ENCODE measurements at places on chromosomes 2 and 18.

- DNase-seq = no peak
Observed at GRCh38 chr2:239337122-239337876, 63.5 kb downstream of the HDAC4 start.

- DNase-seq = no peak
Observed at GRCh38 chr18:48192542-48192941, 216.6 kb downstream of the ZBTB7C start.

DNA sequence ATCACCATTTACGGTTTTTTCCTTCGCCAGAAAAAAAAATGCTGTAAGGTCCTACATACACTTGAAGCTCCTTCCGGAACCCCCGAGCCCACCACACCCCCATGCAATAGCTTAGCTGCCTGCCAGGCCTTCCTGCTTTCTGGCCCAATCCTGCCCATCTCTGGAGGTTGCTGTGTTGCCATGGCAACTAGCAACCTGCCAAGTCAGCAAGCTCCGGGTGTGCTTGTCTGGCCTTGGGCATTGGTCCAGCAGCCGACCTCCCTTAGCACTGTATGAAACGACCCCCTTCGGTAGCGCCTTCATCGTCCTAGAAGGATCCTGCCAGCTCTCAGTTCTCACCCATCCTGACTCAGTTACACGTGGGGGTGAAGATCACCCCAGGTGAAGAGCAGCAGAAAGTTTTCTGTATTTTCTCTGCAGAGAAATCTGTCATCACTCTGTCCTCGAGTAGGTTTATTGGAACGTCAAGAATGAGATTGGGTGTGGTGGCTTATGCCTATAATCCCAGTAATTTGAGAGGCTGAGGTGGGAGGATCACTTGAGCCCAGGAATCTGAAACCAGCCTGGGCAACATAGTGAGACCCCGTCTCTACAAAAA is 47.4 kb upstream of the MTCL1 start:
- DNase-seq = no peak

- DNase-seq = no peak
Observed at GRCh38 chr18:45602926-45603325, 12.3 kb upstream of the SLC14A2 start.

DNA sequence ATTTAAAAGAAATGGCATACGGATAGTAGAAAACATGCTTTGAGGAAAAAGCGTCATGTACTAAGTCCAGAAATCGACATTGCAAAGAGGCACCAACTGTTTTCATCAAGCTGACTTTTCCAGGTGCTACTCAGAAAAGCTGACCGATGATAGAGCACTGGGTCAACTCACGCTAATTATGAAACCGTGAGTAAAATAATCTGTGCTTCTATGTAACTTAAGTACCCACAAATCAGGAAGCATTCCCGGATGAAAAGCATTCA is 353 bp upstream of the NUP35 start:
- DNase-seq = no peak

GRCh38 chr2:240994171-240994896 is 4.1 kb upstream of the SNED1 start:
- no peak for DNase-seq

DNA sequence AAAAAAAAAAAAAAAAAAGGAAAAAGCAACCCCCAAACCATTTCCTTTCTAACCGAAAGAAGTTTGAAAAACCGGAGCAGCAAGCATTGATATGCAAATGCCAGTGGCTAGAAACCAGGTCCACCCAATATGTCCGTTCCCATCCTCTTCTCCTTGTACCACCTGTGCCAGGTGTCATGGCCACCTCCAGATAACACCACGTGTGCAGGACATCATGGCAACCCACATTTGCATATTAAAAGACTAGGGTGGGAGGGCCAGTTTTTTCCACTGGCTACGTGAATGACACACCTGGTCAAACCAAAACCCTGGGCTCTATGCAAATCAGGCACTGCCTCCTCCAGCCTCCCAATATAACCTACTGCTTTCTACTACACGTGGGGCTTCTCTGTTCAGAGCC is 303.3 kb upstream of the GULP1 start:
- DNase-seq = no peak

DNA sequence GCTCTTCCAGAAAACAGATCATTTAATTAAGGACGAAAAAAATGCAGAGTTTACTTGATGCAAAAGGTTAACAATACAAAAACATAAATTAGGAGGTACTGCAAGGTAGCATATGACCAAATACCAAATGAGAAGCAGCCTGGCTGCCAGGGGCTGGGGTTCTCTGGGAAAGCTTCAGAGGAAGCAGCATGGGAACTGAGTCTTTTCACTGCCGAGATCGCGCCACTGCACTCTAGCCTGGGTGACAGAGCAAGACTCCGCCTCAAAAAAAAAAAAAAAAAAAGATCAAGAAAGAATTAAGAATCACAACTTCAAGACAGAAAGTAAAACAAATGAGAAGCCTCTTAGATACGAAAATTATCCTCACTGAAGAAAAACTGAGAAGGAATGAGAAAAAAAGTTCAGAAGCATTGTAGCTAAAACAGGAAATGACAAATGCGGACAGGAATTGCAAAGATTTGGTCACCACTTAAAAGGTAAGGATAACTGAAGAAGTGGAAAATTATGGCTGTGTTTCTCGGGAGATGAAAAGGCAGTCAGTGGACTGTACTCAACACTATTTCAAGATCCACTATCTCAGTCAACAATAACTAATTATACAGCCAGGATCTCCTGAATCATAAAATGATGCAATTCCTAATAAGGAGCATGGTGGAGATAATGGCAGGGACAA is 4.3 kb downstream of the SEPTIN10 start:
- DNase-seq = peak; percentile 54

- no peak for DNase-seq
Observed at GRCh38 chr2:241105641-241106040, 3.6 kb upstream of the MTERF4 start.

- no peak for DNase-seq
Observed at GRCh38 chr18:48621240-48621639, 82.4 kb downstream of the CTIF start.

- no peak for DNase-seq
Observed at GRCh38 chr2:74816540-74817303, 17.2 kb upstream of the HK2 start.

- no peak for DNase-seq
Observed at GRCh38 chr2:68272246-68272994, 20.1 kb upstream of the PPP3R1 start.

- DNase-seq = no peak
Observed at GRCh38 chr2:238042849-238043584, 17.8 kb upstream of the SCLY start.

DNA sequence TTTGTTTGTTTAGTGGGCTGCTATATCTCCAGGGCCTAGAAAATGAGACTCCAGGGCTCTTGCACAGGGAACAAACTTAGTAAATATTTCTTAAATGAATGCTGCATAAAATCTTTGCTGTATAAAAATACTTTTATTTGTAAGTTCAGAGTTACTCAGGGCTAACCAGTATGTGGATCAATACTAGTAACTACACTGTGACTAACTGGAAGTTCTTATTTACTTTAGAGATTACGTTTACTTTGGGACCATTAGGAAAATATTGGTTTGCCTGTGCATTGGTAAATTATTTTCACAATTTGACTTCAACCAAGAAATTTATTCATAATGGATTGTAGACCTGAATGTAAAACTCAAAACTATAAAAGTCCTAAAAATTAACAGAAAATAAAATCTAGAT is 575.5 kb downstream of the RNF144A start:
- no peak for DNase-seq

DNA sequence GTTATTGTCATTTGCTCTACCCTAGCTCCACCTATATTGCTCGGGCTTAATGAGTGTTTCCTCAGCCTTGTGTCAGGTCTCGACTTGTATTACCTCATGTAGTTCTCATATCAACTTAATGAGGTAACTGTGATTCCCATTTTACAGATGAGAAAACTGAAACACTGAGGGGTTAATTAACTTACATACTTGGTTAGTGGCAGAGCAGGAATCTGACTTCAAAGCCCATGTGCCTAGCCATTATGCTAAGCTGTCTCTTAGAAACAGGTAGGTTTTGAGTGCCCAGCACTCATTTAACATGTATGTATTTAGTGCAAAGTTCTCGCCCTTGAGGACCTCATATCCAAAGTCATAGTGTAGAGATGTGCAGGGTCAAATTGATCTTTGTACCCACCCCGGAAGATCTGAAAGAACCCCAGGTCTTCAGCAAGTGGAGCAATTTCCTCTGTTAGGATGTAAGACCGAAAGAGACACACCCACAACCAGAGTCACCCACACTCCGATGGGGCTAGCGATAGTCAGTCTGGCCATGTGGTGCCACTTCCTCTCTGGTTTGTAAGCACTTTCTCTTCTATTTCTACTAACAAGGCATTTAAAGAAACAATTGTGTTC is 121.0 kb upstream of the SLC39A10 start:
- DNase-seq = no peak

DNA sequence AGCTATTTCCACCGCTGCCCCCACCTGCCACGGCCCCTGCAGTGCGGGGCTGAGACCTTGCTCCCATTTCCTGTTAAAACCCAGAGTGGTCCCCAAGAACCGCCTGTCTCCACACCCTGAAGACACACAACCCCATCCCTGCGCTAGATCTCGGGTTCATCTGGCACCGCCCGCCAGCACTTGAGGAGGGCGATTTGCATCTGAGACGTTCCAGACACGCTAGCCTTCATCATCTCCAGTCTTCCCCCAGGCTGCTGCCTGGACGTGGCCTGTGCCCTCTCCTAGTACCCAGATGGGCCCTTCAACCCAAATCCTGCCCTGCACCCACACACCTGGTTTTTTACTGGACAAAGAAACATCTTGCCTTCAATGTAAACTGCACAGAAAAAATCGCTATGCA is 49.8 kb downstream of the SLC66A2 start:
- DNase-seq = no peak
